Activated CD4-positive, CD25-positive, alpha-beta regulatory T cell treated with anti-CD3 and anti-CD28 coated beads, Interleukin-2, amount 50 U/mL, for 72 hours (primary cell): ENCODE measurements at places on chromosomes 6 and 20.

DNA sequence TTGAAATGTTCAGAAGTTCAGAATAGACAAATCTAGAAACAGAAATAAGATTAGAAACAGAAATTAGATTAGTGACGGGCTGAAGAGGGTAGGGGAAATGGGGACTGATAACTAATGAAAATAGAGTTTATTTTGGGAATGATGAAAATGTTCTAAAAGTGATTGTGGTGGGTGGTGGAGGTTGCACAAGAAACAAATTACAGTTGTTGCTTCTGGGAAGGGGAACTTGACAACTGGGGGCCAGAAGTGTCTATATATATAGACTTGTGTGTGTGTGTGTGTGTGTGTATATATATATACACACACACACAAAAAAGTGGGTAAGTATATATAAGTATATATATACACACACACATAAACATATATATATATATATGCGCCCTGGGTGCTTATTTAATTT, 86.5 kb upstream of the RREB1 start:
- DNase-seq, result no peak

DNA sequence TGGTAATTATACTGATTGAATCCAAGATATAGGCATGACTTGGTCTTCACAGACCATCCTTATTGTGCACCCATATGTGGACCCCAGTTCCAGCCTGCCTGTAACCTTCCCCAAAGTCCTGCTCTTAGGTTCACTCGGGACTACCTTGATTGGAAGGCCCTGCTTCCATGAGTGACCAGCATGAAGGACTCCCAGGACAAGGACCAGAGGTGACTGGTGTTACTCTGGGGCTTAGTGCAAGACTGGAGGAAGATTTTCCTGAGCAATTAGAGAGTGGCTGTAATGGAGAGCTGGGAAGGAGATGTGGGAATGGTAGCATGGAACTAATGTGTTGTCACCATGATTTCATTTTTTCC, 15.1 kb downstream of the BRD2 start:
- DNase-seq, result no peak

DNA sequence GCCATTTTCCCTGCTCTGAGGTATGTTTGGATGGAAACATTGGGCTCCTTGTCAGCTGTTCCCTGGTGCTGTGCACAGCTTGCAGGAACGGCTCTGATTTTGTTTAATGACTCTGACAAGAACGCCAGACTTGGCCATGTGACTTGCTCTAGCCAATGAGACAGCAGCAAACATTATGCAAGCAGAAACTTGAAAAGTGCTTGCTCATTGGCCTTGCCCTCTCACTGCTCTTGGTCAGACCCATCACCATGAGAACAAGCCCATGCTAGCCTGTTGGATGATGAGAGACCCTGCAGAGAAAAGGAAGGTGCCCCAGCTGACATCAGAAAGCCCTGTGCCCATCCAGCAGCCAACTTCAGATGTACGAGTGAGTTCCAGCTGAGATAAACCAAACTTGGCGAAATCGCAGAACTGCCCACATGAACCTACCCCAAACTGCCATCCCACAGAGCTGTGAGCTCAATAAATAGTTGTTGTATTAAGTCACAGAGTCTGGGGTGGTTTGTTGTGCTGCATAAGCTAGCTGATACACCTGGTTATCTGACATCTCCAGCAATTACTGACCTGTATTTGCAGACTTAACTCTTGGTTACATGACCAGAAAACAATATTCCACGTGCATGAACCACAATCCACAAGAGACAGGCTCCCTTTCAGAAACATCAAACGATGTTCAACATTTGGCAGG, 96.9 kb downstream of the JPH2 start:
- no peak for DNase-seq

- DNase-seq, result peak; percentile 68
Measured at GRCh38 chr20:62795023-62795761, 1.1 kb upstream of the MRGBP start.

DNA sequence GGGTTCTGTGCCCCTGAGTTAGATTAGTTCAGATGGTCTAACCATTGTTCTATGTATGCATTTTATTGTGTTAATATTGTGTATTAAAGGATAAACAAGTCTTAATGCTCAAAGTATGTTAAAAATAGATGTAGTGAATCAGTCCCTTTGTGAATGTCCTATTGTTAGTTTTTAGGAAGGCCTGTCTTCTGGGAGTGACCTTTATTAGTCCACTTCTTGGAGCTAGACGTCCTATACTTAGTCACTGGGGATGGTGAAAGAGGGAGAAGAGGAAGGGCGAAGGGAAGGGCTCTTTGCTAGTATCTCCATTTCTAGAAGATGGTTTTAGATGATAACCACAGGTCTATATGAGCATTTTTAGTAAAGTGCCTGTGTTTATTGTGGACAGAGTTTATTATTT, 12.3 kb upstream of the HMGN4 start:
- DNase-seq, result no peak

GRCh38 chr6:147738099-147738498, 229.6 kb downstream of the SAMD5 start:
- DNase-seq, result no peak

DNA sequence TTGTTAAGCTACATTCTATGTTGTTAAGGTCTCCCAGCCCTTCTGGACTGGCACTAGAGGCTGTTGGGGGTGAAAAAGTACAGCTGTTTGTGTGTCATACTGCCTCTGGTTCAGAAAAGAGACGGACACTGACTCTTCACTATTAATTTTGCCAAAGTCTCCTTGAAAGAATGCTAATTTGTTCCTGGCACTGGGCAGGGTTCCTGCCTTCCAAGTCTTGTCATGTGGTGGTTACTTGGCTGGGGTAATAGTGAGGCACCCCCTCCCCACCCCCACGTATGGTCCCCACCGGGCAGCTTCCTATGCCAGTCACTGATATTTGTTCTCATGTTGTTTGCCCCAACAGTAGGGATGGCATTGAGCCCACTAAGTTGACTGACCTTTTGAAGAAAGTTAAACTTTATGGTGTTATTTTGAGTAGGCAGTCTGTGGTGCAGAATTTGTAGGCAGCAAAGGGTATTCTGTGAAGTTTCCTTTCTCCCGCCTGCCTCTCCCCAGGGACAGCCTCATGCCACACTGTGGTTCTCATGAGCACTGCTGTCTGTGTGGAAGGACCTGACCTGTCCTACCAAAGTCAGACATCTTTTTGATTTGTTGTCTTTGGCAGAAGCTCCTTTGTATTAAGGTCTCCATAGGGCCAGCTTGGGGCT, 8.7 kb downstream of the CDS2 start:
- DNase-seq, result no peak

GRCh38 chr20:47335251-47336128, 21.0 kb downstream of the ZMYND8 start:
- DNase-seq, result no peak

- DNase-seq, result no peak
Measured at GRCh38 chr6:39593646-39594045, 131.6 kb downstream of the KIF6 start.

DNA sequence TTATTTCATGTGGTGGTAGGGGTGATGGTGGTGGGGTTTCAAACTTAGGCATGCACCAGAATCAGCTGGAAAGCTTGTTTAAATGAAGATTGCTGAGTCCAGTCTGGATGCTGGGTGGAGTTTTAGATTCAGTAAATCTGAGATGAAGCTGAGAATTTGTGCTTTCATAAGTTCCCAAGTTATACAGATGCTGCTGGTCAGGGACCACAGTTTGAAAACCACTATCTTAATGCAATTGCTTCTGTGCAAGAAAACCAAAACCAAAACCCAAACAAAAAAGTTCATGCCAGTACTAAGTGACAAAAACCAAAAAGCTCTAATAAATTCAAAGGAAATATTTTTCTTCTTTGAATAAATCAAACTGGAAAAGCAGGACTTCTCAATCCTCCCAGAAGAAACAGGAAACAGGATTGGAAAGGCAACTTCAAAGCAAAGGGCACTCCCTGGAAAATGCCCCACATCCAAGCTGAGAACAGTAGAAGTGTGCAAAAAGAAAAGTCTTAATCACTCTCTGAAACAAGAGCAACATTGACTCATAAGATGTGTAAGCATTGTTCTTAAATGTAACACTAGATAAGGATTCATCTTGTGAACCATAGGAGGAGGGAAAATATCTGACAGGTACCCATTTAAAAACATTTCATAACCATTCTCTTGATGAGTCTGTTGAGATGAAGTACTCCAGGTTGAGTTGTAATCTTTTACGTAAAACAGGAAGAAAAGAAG, 481.5 kb upstream of the HSF2 start:
- no peak for DNase-seq

DNA sequence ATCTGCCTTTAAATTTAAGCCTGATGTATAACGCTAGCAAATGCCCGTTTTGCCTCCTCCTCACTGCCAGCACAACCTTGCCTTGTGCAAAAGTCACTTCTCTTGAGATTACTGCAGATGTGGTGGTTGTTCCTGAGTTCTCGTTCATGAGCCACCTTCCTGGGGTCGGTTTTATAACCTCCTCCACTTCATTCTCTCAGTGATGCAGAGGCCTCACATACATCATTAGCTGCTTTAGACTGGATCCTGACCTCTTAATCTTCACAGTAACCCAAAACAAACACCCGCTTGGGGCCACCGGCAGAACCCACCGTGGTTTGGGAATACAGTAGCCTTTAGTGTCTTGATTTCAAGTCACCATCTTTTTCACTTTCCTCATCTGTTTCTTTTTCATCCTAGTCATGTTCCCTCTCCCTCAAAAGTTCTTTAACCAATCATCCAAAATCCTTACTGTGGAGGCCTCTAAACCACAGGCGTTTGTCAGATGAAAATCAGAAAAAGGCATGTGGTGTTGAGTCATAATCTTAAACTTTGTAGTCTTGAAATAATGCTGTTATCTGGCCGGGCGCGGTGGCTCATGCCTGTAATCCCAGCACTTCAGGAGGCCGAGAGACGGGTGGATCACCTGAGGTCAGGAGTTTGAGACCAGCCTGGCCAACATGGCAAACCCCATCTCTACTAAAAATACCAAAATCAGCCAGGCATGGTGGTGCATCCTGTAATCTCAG, 430.3 kb upstream of the SOX4 start:
- DNase-seq, result no peak

DNA sequence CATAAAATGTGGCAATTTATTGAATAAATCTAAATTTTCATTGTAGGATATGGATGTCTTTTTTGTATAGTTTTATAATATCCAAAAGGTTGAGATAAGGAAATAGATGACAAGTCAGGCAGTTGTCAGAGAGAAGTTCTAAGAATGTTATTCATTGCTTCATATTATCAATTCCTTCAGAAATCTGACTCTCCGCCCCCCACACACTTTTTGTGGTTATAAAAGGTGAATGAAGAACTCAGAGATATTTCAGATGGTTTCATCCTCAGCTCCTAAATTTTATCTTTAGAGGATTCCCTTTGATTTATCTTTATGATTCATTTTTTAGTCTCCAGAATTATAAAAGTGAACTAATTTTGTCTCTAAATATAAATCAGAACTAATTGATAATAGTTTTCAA, 136.1 kb upstream of the NOX3 start:
- no peak for DNase-seq

DNA sequence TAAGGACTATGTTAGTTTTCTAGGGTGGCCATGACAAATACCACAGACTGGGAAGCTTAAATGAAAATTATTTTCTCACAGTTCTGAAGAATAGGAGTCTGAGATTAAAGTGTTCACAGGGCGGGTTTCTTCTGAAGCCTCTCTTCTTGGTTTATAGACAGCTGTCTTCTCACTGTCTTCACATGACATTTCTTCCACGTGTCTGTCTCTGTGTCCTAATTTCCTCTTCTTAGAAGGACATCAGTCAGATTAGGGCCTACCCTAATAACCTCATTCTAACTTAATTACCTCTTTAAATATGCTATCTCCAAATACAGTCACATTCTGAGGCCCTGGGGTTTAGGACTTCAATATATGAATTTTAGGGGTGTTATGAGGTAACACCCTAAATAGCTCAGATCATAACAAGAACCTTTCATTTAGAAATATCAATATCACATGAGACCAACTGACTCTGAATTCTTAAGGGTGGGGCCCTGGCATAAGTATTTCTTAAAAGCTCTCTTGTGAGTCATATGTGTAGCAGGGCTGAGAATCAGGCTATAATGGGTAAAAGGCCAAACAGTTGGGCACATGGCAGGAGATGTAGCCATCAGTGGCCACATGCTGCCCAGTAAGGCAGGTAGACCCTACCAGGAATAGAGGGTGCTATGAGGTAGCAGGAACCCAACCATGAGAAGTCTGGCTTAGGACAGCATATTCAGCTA, 62.0 kb upstream of the TENT5A start:
- no peak for DNase-seq

DNA sequence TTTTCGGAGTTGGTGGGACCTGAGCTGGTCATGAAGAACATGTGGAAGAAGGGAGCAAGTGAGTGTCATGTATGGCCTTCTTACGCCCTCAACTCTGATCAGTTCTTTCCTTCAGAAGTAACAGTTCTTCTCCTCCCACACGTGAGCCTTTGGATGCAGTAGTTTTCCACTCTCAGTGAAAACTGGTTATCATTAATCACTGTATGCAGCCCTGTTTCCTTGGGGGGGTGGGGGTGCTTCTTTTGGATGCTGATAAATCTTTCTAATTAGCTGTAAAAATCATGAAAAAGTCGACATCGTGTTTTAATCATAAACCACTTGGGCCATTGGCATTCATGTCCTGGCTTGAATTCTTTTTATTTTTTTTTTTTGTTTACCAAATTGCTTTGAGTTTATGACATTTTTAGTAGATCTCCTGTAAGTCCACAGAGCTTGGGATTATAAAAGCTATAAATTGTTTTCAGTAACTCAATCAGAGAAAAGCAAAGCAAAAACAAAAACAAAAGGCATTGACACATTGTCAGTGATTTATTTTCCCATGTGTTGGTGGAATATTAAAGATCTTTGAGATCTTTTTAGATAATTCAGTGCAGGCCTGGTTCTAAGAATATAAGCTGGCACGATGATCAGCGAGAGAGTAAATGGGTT, 84.8 kb downstream of the TRMT11 start:
- no peak for DNase-seq

DNA sequence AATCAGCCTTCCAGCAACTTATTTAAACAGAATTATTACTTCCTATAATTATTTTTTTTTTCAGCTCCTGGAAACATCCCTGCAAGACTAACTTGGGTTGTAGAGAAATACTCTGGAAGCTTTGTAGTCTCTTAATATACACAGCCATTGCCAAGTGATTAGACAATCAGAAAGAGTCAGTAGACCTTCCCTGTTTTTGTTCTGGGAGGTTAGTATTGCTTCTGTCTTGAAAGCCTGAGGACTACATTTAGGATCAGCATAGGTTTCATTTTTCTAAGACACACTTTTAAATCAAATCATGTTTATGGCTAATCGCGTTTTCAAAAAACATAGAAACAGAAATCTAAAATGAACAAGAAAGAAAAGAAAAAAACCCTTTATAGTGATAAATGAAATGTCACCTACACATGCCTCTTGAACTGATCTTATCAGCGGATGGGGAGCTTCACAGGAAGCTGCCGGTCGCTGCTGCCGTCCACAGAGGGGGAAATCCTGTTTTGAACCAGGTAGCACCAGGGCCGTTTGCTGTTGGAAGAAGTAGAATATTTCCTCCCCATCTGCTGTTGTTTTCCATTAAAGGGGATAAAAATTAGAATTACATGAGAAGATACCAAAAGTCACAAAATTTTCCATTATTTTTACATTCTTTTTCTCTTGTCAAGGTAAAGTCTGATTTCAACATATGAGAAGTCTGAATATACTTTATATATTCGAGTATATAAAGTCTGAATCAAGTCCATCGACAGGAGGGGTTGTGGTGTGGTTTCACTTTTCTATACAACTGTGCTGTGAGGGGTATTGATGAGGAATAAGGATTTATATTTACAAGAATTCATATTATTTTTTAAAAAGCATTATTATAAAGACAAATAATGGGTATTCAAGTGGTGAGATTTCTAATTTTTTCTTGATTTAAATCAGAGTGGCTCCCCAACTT, 94.6 kb downstream of the ARMC2 start:
- peak; percentile 49 for DNase-seq

- peak; percentile 21 for DNase-seq
Measured at GRCh38 chr6:149919834-149920225, 3.1 kb downstream of the RAET1G start.
